NCI-H1417 (cell line): ENCODE measurements at places on chromosomes 13 and 19.
A peak's percentile ranks its signal among the peaks of the same experiment; 100 is the strongest.

- no peak for DNase-seq
These were observed 14.4 kb downstream of the MEF2B start for GRCh38 chr19:19155495-19156219.

GRCh38 chr13:23789576-23790346 is 99.4 kb downstream of the MIPEP start:
- DNase-seq = no peak

- DNase-seq = no peak
These were observed 424.7 kb downstream of the IRS2 start for GRCh38 chr13:109361562-109362289.

DNA sequence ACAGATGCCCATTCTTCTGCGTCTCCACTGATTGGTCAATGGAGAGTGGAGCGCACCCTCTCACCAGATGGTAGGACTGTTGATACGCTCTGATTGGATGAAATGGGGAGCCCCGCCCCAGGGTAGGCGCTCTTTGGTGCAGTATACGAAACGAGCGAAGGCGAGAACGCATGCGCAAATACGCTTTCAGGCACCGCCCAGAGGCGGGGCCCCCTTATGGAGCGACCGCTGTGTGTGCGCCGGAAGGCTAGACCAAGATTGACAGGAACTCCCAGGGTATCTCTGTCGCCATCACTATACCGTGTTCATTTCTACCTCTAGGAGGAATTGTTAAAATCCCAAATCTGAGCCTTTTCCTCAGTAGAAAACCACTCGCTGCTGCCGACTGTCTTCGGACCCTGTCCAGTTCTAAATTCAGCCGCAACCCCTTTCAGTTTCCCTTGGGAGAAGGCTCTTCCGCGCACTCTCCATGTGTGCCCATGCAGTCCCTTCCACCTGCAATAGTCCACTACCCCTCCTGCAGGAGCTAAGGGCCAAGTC is 720 bp upstream of the HNRNPL start:
- DNase-seq = peak; percentile 100
